ENCODE measurements at places on chromosomes 6 and 20.

DNA sequence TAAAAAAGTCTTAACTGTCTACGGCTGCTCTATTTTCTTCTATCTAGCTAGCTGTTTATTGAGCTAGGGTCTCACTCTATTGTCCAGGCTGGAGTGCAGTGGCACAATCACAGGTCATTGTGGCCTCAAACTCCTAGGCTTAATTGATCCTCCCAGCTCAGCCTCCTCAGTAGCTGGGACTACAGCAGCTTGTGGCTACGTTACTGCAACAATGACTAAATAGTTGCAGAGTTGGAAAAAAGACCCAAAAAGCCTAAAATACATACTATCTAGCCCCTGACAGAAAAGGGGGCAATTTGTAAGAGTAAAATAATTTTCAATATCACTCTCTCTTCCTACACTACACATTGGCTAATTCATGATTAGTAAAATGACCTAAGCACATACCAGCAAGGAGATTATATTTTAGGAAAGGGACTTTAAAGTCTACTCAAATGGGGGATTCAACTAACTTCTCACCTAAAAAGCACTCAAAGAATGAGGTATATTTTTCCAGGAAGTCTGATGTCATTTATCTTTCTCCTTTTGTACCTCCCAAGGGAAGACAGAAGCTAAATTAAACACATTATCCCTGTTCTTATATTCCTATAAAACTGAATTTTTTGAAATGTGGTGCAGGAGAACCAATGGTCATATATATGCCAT lies 82.8 kb downstream of the ZMYND8 start:
- H3K4me1 ChIP-seq: peaks cover 47% of the 10 kb centered on the region
- H3K36me3 ChIP-seq: no peaks in the 10 kb centered on the region
- no peak overlapping the region for H3K4me3 ChIP-seq
- peak overlapping the region; percentile 94 for H3K27ac ChIP-seq
- DNase-seq: no peak

DNA sequence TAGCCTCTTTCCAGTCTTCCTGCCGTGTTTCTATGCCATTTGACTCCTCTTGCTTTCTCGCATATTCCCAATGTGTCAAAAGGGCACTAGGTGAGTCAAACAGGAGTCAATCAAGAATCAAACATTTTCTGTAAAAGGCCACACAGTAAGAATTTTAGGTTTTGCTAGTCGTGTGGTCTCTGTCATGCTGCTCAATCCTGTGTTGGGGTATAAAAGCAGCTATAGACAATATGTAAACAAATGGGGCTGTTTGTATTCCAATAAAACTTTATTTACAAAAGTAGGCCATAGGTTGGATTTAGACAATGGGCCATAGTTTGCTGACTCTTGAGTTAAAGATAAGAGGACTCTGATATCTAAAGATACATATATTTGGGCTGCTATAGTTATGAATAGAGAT lies 235.4 kb upstream of the BTBD3 start:
- H3K27ac ChIP-seq: no peak overlapping the region
- DNase-seq: no peak
- no peak overlapping the region for H3K4me3 ChIP-seq
- H3K4me1 ChIP-seq: peaks cover 13% of the 10 kb centered on the region

- no peak overlapping the region for H3K27ac ChIP-seq
- H3K36me3 ChIP-seq: no peaks in the 10 kb centered on the region
- DNase-seq: no peak
- peaks cover 9% of the 10 kb centered on the region for H3K4me1 ChIP-seq
- peak overlapping the region; percentile 52 for H3K4me3 ChIP-seq
These were observed 186.8 kb downstream of the ARID1B start for GRCh38 chr6:156963712-156964700.

GRCh38 chr20:35840421-35840820 lies 68.6 kb downstream of the PHF20 start:
- no peak for DNase-seq
- H3K27ac ChIP-seq: no peak overlapping the region
- H3K27me3 ChIP-seq: no peaks in the 10 kb centered on the region
- no peak overlapping the region for H3K4me3 ChIP-seq
- peaks cover 13% of the 10 kb centered on the region for H3K36me3 ChIP-seq

DNA sequence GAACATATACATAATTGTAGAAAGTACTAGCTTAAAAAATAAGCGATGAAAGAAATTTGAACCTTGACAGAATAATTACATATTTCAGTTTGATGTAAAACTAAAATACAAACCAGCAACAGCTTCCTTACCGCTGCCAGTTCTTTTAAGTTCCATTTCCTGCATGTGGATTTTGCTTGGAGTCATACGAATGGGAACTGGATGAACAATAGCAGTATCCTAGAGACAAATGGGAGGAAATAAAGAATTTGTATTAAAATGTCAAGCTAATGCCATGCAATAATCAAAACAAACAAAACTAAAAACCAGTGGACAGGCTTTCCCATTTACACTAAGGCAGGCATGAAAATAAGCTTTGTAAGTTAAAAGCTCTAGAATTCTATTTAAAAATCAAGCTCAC lies 67.1 kb downstream of the REPS1 start:
- no peak overlapping the region for H3K4me3 ChIP-seq
- H3K4me1 ChIP-seq: no peaks in the 10 kb centered on the region
- no peak overlapping the region for H3K27ac ChIP-seq
- peaks cover 11% of the 10 kb centered on the region for H3K36me3 ChIP-seq

- H3K4me1 ChIP-seq: no peaks in the 10 kb centered on the region
- no peaks in the 10 kb centered on the region for H3K36me3 ChIP-seq
- H3K4me3 ChIP-seq: no peak overlapping the region
- no peaks in the 10 kb centered on the region for H3K27me3 ChIP-seq
- DNase-seq: no peak
- no peak overlapping the region for H3K27ac ChIP-seq
These were observed 27.0 kb upstream of the SLC2A12 start for GRCh38 chr6:134079406-134079921.

DNA sequence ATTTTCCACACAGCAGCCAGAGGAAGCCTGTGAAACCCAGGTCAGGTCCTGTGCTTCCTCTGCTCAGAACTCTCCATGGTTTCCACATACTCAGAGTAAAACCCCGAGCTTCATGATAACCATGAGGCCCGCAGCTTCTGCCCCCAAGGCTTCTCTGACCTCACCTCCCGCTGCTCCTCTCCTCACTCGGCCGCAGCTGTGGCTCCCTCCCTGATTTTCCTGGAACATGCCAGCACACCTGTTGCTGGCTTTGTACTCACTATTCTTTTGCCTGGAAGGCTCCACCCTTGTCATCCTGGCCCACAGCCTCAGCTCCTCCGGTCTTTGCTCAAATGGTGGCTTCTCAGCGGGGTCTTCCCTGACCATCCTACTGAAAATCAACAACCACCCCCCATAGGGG lies 341.7 kb downstream of the PREX1 start:
- H3K27ac ChIP-seq: no peak overlapping the region
- no peaks in the 10 kb centered on the region for H3K36me3 ChIP-seq
- H3K4me1 ChIP-seq: no peaks in the 10 kb centered on the region
- no peak overlapping the region for H3K4me3 ChIP-seq

DNA sequence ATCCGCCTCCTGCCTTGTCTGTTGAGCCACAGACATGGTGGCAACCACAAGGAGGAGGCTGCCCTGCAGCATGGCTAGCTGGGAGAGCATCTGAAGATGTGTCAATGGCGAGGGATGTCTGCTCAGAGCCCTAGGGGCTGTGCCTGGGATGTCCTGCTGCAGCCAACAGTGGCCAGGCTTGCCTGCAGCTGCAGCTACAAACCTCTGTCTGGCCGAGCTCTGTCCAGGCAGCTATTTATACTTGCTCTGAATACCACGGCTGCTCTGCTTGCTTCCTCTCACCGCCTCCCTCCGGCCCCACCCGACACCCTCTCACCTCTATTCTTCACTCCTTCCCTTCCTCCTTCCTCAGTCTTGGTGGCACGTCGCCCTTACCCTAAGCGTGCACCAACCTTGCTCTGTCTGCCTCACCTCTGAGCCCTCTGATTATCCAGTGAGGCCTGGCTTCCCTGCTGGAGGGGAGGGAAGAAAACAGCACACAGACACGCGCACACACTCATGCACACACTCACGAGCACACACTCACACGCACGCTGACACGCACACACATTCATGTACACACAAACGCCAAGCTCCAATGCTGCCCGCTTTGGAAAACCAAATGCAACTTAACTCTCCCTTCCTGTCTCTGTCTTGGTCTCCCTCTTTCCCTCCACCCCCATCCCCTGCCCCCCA lies at the start of gene ANGPT4:
ANGPT4 (minus strand) TSS at position 210 of the 675 bp plus-strand sequence; CDS start at position 90, 120 bp downstream.
- H3K27me3 ChIP-seq: no peaks in the 10 kb centered on the region
- no peak within 1 kb of the TSS for H3K4me3 ChIP-seq
- H3K27ac ChIP-seq: no peak within 1 kb of the TSS
- no peak for DNase-seq

GRCh38 chr6:116847227-116847626 lies 18.3 kb upstream of the GPRC6A start:
- H3K27me3 ChIP-seq: no peaks in the 10 kb centered on the region
- DNase-seq: no peak
- H3K36me3 ChIP-seq: no peaks in the 10 kb centered on the region

DNA sequence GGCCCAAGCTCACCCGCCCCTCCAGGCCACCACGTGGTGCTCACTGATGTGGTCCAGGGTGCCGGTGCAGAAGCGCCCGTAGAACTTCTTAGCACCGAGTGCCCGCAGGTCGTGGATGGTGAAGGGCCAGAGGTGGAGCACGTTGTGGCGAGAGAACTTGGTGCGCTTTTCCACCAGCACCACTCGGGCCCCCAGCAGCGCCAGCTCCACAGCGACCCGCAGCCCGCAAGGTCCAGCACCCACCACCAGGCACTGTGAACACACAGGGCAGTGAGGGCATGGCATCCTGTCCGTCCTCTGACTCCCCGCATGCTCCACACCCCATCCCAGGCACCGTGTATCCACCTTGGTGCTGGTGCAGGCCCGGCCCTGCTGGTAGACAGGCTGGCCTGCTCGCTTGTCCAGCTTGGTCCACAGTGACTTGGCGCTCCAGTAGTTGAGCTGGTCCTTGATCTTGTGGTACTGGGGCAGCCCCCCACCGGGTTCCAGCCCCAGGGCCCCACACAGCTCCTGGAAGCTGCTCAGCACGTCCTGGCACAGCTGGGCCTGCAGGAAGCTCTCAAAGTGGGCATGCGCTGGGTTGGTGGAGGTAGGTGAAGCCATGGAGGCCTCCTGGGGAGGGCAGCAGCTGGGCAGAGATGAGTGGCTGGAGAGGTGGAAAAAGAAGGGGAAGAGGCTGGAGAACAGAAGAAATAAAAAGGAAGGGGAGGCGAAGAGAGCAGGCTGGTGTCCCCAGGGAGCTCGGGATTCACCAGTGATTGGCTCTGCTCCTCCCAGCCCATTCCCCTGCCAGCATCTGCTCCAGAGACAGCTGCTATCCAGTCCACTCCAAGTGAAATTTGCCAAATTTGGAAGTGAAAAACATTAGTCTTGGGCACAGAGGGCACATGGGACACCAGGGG lies 1.7 kb downstream of the MICAL1 start:
- H3K27ac ChIP-seq: peak overlapping the region; percentile 90
- no peaks in the 10 kb centered on the region for H3K27me3 ChIP-seq
- peaks cover 31% of the 10 kb centered on the region for H3K4me1 ChIP-seq
- peaks cover 11% of the 10 kb centered on the region for H3K36me3 ChIP-seq
